NCI-H1417 treated with DMSO at 0.1 percent for 48 hours (cell line): ENCODE measurements at places on chromosomes 6 and 20.

DNA sequence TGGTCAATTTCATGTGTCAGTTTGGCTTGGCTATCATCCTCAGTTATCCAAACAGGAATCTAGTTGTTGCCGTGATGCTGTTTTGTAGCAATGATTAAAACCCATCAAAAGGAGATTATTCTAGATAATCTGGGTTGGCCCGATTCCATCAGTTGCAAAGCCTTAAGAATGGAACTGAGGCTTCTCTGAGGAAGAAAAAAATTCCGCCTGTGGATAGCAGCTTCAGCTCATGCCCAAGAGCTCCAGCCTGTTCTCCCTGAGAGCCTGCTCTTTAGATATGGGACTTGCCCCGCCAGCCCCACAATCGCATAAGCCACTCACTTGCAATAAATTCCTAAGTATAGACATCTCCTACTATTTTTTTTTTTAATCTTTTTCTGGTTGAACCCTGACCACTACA, 61.5 kb downstream of the SEL1L2 start:
- DNase-seq, result no peak

- DNase-seq, result no peak
Measured at GRCh38 chr6:20716865-20717264, 182.6 kb downstream of the CDKAL1 start.

GRCh38 chr6:23851522-23851921, 274.5 kb upstream of the NRSN1 start:
- DNase-seq, result no peak

DNA sequence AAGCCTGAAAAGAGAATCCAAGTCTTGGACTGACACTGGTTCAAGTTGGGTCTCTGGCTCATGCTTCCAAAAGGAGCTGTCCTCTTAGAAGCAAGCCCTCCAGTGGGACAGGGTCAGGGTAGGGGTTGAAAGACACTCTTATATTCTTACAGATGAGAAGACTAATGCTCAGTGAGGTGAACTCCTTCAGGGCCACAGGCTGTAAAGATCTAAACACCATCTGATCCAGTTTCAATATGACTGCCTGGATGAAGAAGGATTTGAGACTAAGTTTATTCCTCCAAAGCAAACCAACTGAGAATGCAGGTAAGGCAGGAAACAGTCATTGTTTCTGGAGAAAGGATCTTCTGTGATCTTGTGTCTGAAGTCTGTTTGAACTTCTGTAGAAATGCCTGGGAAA, 99.0 kb upstream of the TAB2 start:
- no peak for DNase-seq

GRCh38 chr6:47181681-47182080, 128.0 kb downstream of the TNFRSF21 start:
- DNase-seq, result no peak

GRCh38 chr20:20624914-20625313, 87.5 kb downstream of the RALGAPA2 start:
- peak; percentile 97 for DNase-seq

DNA sequence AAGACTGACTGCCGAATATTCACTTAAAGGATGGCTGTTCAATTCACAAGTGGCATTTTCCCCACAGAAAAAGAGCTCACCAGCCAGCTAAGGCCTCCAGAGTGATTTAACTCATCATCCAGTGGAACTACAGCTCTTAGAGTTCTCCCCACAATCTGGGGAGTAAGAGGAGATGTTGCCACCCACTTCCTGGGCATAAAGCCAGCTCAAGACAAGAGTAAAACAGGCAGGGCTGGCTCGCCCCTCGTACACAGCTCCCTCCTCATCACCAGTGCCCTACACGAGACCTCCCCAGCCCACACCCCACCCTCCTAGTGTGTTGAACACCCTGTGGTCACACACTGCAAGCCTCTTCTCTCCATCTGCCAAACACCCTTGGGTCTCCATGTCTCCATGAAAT, 47.2 kb upstream of the IPCEF1 start:
- DNase-seq, result no peak

- no peak for DNase-seq
Measured at GRCh38 chr6:126701676-126702560, 362.0 kb downstream of the CENPW start.

DNA sequence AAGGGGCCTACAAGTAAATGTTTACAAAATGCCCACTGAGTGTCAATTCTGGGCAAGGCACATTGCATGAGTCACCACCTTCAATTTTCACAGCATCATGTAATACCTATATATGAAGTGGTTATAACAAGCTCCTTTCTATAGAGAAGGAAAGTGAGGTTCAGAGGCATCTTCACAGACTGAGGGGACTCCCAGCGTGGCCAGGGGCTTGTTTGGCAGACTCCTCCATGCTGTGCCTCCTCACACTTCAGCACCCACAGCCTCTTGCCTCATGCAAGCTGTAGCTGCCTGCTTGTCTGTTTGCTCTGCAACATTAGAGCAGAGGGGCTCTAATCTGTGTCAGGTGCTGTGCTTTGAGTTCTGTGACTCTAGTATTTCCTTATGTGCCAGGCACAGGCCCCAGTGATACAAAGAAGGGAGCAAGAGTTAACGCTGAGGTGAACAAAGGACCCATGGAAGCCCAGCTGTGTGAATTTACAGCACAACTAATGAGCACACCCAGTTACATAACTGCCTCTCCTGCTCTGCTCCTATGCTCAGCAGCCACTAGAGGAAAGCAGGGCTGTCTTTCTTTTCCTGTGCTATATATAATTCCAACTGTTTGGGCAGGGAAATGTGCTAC, 72.3 kb downstream of the ZHX3 start:
- DNase-seq, result no peak
